ENCODE measurements at places on chromosomes 5 and 9.

DNA sequence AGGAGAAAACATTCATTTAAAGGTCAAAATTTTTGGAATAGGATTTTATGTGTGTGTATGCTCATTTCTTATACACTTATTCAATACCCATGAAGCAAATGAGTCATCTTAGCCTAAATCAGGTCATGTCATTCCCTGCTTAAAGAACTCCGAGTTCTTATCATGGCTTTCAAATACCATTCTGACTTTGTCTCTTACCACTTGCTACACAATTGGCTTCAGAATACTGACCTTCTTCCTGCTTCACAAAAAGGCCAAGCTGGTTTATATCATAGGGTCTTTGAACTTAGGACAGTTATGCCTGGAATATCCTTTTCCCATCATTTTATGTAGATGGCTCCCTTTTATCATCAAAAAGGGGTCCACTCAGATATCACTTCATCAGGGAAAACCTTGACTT is 652.2 kb upstream of the WWC1 start:
- no peak for DNase-seq

- peak; percentile 16 for DNase-seq
Measured at GRCh38 chr5:131221888-131222287, 42.0 kb upstream of the CDC42SE2 start.

DNA sequence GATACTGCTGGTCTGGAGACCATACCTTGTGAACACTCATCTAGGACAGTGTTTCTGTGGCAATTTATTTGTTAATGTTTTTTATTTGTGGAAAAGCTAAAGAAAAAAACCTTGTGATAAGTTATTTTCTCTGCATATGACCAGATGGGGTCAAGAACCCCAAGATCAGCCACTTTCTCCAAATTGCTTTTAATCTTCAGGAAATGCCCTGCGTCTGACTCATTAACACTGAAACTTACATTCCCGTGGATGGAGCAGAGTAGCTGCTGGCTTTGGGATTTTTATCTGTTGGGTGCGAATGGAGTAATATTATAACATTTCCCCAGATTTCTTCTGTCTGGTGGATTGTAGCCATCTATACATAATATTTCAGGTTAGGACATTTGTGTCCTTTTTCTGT is 444.5 kb downstream of the SH3GL2 start:
- DNase-seq, result no peak

GRCh38 chr5:69010476-69010875 is 83.3 kb upstream of the SLC30A5 start:
- DNase-seq, result no peak

DNA sequence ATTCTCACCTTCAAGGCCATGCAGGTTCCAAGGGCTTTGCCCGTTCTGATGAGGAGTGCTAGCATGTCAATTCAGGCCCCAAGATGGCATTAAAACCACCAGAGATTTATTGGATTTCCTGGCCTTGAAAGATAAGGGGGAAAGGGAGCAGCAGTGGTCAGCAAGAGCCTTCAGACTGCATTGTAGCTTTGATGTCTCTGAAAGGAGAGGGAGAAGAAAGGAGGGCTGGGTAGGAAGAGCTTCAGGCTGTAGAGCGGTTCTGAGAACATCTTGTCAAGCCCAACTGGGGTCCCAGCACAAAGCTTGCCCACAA is 41.8 kb upstream of the FGF1 start:
- DNase-seq, result no peak

DNA sequence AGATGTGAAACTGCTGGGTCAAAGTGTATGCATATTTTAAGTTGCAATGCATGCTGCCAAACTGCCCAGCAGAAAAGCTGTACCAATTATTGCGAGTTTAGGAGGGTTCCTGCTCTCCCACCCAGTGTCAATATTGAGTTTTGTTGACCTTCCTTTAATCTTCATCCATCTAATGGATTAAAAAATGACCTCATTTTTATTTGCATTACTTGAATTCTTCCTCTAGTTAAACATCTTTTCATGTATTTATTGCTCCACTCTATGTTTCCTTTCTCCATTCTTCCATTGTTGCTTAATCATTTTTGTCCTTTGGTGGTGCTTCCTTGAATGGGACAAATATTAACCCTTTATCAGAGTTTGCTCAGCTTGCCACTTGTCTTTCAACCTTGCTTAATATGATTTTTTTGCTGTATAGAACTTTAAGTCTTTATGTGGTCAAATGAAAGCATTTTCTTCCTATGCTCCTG is 32.4 kb downstream of the TLE1 start:
- DNase-seq, result no peak

DNA sequence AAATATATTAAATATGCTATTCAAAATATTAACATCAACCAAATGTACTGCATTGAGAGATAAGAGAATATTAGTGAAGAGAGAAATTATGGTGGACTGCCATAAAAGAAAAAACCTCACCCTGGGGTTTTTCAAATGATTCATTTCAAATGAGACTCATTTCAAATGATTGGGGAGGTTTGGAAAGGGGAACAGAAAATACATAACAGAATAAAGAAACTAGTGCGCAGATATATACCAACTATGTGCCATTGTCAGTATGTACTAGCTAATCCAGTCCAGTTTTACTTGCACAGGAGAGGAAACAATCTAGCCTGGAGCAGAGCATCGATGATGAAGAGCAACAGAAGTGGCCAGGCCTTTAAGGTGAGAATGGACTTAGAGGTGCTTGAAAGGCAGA is 651.6 kb upstream of the RORB start:
- DNase-seq, result no peak

DNA sequence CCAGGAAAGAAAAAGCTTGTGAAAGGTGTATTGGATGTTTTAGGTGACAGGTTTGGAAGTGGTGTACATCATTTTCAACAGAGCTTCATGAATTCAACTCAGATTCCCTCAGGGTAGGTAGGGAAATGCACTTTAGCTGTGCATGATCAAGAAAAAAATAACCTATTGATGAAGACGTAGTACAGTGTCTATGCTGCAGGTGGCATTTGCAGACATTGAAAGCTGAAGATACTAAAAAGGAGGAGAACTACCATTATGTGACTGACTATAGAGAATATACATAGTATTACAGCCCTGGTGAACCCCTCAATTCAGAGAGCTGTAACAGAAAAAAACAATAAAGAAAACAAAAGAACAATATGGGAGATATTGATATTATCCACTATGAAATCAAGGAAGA is 2344.7 kb upstream of the ACO1 start:
- DNase-seq, result no peak

- no peak for DNase-seq
Measured at GRCh38 chr5:107436201-107436600, 234.5 kb downstream of the EFNA5 start.

GRCh38 chr9:18776836-18777820 is 255.9 kb downstream of the SAXO1 start:
- no peak for DNase-seq

- no peak for DNase-seq
Measured at GRCh38 chr5:119750887-119751733, 121.8 kb downstream of the FAM170A start.

GRCh38 chr5:17065458-17065857 is 129.4 kb upstream of the MYO10 start:
- DNase-seq, result no peak

GRCh38 chr9:114029311-114030170 is 48.6 kb downstream of the AMBP start:
- no peak for DNase-seq

DNA sequence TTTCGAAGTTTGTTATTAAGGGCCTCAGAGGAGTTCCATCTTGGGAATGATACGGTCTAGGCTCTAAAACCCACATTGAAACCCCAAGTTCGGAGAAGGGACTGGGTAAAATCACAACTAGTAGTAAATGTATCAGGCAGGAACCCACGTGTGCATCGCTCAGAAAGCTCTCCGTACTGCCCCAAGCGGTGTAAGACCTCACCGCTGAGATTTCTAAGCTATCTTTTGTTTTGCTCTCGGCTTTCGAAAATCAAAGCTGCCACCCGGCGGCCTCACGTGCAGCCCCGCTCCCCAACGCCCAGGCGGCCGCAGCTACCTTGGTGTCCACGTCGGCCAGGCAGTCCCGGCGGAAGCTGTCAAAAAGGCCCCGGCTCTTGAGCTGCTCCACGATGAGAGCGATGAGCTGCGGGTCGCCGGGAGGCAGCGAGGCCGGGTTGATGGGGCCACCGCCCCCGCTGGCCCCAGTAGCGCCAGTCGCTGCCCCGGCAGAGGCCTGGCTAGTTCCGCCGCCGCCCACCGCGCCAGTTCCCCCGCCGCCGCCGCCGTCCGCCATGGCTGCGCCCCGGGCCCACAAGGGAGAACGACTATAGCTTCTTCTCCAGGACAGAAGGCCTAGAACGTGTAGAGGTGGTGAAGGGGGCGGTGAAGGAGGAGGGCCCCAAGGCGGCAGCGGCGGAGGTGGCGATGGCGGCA is 420 bp downstream of the BOD1 start:
- DNase-seq, result peak; percentile 69

GRCh38 chr5:80055491-80056170 is 20.5 kb downstream of the THBS4 start:
- no peak for DNase-seq

- DNase-seq, result no peak
Measured at GRCh38 chr9:130894546-130894945, 2.1 kb downstream of the QRFP start.

DNA sequence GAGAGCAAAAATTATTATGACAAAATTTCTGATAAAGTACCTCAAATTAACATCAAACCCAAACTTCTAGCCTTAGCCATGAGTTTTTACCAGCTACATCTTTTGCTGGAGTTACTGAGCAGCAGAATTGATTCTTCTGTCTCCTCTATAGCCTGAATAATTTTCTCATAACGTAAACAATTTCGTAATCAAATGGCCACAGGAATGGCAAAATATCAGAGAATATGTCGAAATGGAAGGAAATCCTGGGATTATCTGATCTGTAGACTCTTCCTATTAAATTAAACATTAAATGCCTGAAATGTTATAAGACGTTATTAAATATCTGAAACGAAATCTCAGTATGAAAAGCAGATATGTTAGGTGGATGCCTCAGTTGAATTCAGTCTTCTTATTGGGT is 41.1 kb downstream of the LURAP1L start:
- DNase-seq, result no peak
